Muscle of back (tissue), 13 donors: ENCODE measurements at places on chromosomes 3 and 15.
A peak's percentile ranks its signal among the peaks of the same experiment; 100 is the strongest.

- no peak for DNase-seq
Measured at GRCh38 chr3:42819351-42819965, 10.2 kb downstream of the ACKR2 start.

GRCh38 chr3:115713284-115713683 is 90.0 kb downstream of the GAP43 start:
- DNase-seq = no peak

DNA sequence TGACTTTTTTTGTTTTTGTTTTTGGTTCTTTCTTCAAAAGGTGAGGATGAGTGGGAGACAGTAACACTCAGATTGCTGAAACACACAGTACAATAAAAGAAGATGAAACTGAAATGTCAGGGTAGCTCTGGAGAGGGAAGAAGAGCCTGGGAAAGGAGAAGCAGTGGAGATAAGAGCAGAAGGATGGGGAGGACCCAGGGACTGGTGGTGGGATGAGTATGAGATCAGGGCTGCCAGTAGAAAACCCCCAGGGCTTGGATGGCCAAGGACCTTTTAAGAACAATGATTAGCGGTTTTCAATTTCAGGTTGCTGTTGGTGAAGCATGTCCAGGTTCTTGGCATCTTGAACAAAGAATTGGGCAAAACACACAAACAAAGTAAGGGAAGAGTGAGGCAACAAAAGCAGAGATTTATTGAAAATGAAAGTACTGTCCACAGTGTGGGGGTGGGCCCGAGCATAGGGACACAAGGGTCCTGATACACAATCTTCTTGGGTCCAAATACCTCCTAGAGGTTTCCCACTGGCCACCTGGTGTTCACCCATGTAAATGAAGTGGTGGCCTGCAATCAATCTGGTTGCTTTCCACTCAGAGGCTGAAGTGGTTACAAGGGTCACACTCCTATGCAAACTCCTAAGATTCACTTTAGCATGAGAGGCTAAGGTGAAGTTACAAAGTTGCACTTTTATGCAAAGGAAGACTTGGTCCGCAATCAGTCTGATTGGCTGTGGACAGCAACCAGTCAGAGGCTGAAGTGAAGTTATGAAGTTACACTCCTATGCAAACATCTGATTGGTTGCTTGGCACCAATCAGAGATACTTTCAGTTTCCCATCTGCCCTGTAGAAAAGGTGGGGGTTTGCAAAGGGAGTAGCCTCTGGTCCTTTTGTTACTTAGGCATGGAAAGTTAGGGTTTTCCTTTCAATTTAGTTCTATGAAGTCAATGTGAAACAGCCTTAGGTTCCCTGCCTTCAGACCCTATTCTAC is 26.1 kb upstream of the MFSD1 start:
- no peak for DNase-seq

DNA sequence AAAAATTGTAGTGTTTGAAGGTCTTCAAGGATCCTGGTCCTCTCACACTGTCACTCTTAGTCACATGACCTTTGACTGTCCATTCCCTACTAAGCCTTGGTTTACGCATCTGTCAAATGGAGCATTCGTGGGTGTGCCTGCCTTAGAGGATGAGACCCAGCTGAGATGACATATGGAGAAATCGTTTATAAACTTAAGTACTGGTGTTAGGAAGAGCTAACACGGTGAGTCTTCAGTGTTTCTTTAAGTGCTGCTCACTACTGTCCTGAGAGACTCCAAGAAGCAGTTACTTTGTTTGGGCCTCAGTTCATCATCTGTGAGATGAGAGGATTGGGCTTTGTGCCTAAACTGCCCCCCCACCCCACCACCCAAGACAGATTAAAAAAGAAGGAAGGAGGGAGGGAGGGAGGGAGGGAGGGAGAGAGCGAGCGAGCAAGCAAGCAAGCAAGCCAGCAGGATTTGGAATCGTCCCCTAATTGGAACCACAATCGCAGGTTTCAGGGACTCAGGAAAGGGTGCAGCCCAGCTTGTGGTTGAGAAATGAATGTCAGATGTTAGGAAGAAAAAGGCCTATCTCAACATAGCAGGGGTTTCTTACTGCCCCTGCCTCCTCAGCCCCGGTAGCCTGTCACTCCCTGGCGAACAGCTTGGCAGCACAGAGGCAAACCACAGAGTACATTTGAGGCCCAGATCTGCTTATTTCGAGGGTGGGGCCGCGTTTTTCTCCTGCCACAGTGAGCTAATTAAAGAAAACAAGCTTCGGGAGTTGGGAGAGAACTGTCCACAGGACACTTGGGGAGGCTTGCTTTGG is 32.7 kb downstream of the SMAD3 start:
- peak; percentile 78 for DNase-seq

DNA sequence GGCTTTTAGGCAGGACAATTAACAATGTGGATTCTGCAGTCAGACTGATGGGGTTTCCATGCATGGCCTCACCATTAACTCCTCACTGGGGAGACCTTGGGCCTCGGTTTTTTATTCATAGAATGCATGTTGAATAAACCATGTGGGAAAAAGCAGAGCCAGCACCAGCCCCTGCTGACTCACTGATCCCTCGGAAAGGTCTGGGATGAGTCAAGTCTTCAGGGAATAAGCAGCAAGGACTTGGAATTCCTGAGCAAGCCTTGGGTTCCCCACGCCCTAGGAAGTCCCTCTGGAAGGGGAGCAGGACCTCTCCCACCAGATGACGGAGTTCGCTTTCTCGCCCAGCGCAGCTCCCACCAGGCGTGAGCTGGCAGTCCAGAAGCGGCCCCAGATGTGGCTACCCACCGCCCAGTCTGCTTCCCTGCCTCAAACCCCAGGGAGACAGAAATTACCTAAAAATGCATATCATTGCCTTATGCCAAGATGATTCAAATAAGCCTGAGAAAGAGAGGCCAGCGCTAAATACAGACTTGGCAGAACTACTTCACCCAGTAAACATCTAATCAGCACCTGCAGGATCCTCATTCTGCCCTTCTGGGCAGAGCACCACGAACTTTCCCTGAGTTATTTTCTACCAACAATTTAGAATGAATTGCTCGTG is 45.4 kb downstream of the BTD start:
- DNase-seq = peak; percentile 69

DNA sequence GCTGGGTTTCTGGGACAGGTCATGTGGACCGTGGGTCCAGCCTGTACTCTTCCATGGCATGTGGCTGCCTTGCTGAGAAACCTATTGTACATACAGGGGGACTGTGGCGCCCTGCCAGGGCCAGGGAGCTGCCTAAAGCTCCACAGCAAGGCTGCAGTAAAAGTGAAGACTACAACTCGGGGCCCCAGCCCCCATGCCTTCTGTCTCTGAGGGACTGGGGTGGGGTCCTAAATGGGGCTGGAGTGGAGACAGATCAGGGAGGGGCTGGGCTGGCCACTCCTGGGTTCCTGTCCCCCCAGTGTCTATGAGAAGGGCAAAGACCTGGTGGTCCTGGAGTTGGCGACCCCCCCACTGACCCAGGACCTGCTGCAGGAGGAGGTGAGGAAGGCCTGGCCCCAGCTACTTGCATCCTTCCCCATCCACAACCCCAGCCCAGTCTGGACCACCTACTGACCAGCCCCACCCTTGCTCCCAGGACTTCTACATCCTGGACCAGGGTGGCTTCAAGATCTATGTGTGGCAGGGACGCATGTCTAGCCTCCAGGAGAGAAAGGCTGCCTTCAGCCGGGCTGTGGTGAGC is 7.3 kb downstream of the VILL start:
- DNase-seq = no peak

GRCh38 chr3:23728601-23729117 is 77.1 kb upstream of the UBE2E1 start:
- no peak for DNase-seq

GRCh38 chr3:72549761-72550581 is 298.3 kb downstream of the SHQ1 start:
- no peak for DNase-seq
